ENCODE measurements at places on chromosomes 2 and 18.

- DNase-seq = no peak
Measured at GRCh38 chr2:219672406-219672805, 45.0 kb downstream of the SLC4A3 start.

DNA sequence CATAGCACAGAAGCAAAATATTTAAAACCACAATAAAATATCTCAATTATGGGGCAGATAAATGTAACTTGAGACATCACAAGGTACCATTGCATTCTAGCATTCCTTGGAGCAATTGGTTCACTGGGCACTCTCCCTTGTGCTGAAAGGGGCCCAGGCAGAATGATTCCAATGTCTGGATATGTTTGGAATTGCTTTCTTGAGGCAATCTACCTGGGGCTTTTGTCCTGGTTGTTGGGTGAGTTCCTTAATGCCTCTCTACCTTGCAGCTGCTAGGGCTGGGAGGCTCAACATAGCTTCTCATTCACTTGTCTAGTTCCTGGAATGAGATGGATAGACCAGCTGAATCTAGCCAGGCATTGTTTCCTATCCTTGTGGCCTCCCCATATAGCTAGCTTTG is 539.6 kb upstream of the FSHR start:
- DNase-seq = no peak

DNA sequence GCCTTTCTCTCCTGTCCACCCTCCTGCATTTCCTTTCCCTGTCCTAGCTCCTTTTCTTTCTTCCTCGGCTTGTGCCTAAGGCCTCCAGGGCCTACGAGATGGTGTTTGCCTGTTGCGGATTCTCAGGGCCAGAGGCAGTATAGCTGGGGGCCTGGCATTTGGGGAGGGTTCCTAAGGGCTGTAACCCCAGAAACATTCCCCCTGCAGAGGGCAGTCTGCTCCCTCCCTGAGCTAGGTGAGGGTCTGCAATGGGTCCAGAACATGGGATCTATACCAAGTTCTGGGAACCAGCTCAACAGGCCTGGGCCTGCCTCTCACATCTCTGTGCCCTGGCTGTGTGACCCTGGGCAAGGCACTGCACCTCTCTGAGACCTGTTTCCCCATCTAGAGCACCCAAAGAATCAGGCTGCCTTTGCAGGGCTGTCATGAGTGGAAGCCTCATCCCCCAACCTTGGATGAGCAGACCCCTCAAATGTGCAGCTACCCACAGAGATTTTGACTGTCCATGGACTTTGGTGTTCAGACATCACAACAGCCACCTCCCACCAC is 97.5 kb downstream of the GLI2 start:
- no peak for DNase-seq

- DNase-seq = no peak
Measured at GRCh38 chr18:69683176-69683575, 264.5 kb downstream of the CD226 start.

DNA sequence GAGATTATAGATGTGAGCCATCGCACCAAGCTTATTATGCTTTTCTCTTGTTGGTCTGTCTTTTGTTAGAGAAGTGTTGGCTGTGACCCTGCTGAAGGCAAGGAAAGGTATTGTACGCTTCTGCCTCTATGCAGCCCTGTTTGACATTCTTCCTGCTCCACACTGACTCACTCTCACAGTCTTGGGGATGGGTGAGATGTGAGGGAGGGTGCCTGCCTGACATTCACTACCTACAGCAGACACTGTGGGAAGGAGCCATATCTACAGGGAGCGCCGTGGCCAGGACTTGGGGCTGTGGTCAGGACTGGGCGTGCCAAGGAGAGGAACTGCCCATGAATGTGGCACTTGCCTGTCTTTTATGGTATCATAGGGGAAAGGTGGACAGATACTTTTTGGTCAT is 43.9 kb upstream of the FHL2 start:
- DNase-seq = no peak

GRCh38 chr2:237490795-237491194 is 3.7 kb downstream of the MLPH start:
- DNase-seq = no peak

GRCh38 chr2:96207073-96207773 is 1.4 kb downstream of the STARD7 start:
- no peak for DNase-seq

- DNase-seq = no peak
Measured at GRCh38 chr18:53755914-53756609, 468.4 kb downstream of the MBD2 start.

Measured in smooth muscle cell of the brain vasculature (primary cell).